ENCODE measurements at places on chromosomes 5 and 9.

GRCh38 chr5:65802820-65803219 is 80.8 kb downstream of the NLN start:
- DNase-seq: no peak

GRCh38 chr5:35859101-35859661 is 2.5 kb downstream of the IL7R start:
- DNase-seq: no peak

- no peak for DNase-seq
Observed at GRCh38 chr5:121969660-121970295, 8.0 kb downstream of the SRFBP1 start.

- DNase-seq: no peak
Observed at GRCh38 chr9:101738566-101739183, at the start of gene GRIN3A. Gene GRIN3A, minus strand, starts transcription at chr9:101738647. Its CDS starts 668 bp downstream, at chr9:101737979.

DNA sequence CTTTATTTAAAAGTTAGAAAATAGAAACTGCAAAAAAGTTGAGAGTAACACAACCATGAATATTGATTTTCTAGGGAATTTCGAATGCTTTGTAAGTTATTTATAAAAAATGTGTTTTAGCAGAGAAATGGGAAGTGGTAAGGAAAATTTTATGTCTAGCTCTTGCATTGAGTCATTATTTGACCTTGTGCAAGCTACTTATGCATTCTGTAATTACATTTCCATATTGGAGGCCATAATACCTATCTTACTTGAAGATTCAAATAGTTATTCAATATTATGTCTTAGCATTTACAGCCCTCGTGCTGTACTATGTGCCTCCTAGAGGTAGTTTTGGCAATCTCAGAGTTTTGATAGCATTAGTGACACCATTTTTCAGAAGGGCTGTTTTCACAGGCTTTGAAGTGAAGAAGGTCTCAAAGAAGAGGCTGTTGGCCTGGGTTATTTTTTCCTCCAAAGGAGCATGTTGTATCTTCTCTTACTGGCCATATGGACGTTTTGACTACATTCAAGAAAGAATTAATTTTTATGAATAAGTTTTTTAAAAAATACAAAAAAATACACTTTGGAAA is 7.4 kb upstream of the DAP start:
- DNase-seq: no peak

DNA sequence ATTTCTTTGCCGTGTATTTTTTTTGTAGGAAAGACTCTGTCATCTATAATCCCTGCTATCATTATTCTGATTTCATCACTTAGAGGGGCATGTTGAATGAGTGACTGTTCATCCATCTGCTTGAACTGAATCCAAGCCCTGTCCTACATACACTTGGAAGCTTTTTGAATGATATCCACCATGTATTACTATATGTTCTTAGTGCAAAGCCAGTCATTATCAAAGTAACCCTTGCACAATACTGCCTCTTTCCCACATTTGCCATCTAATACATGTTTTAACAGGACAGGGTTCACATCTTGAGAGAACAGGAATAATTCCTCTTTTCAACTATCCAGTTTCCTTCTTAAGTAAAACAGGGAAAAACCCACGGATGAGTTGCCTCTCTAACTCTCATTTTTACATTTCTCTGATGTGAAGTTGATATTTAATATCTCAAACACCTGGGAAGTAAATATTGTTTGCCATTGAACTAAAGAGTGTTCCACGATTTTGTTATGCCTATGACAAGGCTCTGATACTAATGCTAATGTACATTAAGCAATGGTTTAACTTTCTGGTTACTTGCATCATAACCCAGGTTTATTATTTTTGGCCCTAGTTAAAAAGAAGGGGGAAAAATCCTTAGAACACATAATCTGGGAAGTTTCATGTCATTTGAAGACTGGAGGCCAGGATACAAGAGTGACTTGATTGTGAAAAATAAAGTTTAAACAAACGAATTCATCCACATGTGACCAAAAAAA is 103.7 kb upstream of the TARS1 start:
- DNase-seq: no peak

GRCh38 chr5:168788107-168788506 is 208.9 kb upstream of the PANK3 start:
- DNase-seq: no peak

- no peak for DNase-seq
Observed at GRCh38 chr5:45694255-45694814, 1.8 kb downstream of the HCN1 start.

DNA sequence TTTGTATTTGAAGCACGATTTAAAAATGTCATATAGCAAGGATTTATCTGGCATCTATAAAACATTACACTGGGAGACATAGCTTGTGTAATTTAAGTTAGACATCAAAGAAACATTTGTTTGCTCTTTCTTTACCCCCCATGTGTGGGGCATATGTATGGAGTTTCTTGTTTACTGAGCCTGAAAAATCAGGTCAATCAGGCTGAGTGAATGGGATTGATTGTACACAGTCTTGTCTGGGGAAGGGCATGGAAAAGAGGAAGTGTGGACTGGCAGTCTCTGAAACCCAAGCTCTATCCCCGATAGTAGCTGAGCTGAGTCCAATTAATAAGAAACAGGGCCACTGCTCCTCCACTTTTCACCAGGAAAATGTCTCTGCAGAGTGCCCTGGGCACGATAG is 49.4 kb downstream of the SLC46A2 start:
- no peak for DNase-seq

- DNase-seq: no peak
Observed at GRCh38 chr9:95406121-95406520, 88.6 kb upstream of the FANCC start.

GRCh38 chr5:88769165-88769564 is 113.8 kb downstream of the MEF2C start:
- no peak for DNase-seq
